Ovary (tissue), 10 donors: ENCODE measurements at places on chromosomes 13 and 19. TPM values are rescaled to one million over a fixed set of nuclear protein-coding genes. Genes with fewer than 3 reads are reported as not detected.

The SLAIN1 gene
- 10.0 TPM for total RNA-seq

- no peaks in the 10 kb centered on the region for H3K27me3 ChIP-seq
- no peaks in the 10 kb centered on the region for H3K4me1 ChIP-seq
- H3K27ac ChIP-seq: no peak overlapping the region
These were observed 104.6 kb upstream of the VSTM2B start for GRCh38 chr19:29421196-29421545.

GRCh38 chr19:16071072-16071691 lies 5.1 kb upstream of the TPM4 start:
- H3K4me1 ChIP-seq: no peaks in the 10 kb centered on the region
- peak overlapping the region; percentile 52 for H3K27ac ChIP-seq
- no peaks in the 10 kb centered on the region for H3K36me3 ChIP-seq
- no peak for DNase-seq
- no peak overlapping the region for H3K4me3 ChIP-seq
- H3K27me3 ChIP-seq: no peaks in the 10 kb centered on the region

The KL gene
- 0.24 TPM for total RNA-seq

The SULT2B1 gene
- total RNA-seq: not detected

GRCh38 chr13:54574791-54575190 lies 1546.2 kb downstream of the OLFM4 start:
- H3K27ac ChIP-seq: no peak overlapping the region
- no peaks in the 10 kb centered on the region for H3K4me1 ChIP-seq
- no peaks in the 10 kb centered on the region for H3K36me3 ChIP-seq

- peak overlapping the region; percentile 83 for H3K27ac ChIP-seq
- no peaks in the 10 kb centered on the region for H3K27me3 ChIP-seq
- peaks cover 1% of the 10 kb centered on the region for H3K4me1 ChIP-seq
- no peak overlapping the region for H3K4me3 ChIP-seq
These were observed 890 bp upstream of the ZNF611 start for GRCh38 chr19:52735734-52736133.

- no peaks in the 10 kb centered on the region for H3K27me3 ChIP-seq
- no peaks in the 10 kb centered on the region for H3K36me3 ChIP-seq
These were observed 21.2 kb upstream of the DOCK9 start for GRCh38 chr13:98998831-98999638.

GRCh38 chr13:69296130-69296529 lies 811.5 kb upstream of the ATXN8OS start:
- H3K27me3 ChIP-seq: no peaks in the 10 kb centered on the region
- no peak overlapping the region for H3K27ac ChIP-seq
- DNase-seq: no peak
